ENCODE measurements at places on chromosomes 11 and 22. TPM values are rescaled to one million over a fixed set of nuclear protein-coding genes. Genes with fewer than 3 reads are reported as not detected.

- DNase-seq, result no peak
These were observed 21.9 kb upstream of the MOB2 start for GRCh38 chr11:1508491-1508891.

Gene TRIM49B
- total RNA-seq, result not detected

Gene OR8G5
- total RNA-seq, result not detected

Gene KDM4E
- 0.09 TPM for total RNA-seq

DNA sequence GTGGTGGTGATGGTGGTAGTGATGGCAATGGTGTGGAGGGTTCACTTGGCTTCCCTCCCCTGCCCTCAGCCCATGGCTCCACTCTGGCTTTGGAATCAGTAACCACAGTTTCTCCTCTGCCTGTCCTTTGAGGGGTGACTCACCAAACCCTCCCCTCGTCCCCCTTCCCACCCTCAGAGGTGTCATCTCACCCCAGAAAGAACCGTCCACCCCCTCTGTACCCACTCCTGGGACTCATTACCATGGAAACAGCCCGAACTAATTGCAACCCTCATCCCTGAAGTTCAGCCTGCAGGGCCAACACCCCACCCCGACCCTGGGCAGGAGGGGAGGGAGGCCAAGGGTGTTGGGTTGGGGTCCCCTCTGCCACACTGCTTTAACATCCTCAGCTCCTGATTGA is 26.6 kb downstream of the PHLDB1 start:
- no peak for DNase-seq

Gene C1QTNF6
- 13.8 TPM for total RNA-seq

DNA sequence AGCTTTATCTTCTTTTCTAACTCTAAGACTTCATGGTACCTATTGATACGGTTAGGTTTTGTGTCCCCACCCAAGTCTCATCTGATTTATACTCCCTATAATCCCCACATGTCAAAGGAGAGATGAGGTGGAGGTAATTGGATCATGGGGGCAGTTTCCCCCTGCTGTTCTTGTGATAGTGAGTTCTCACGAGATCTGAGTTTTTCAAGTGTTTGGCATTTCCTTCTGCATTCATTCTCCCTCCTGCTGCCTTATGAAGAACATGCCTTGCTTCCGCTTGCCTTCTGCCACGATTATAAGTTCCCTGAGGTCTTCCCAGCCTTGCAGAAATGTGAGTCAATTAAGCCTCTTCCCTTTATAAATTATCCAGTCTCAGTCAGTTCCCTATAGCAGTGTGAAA is 5.1 kb upstream of the FAT3 start:
- no peak for DNase-seq
